Uterine smooth muscle cell (primary cell): ENCODE measurements at places on chromosomes 13 and 19. TPM values are rescaled to one million over a fixed set of nuclear protein-coding genes. Genes with fewer than 3 reads are reported as not detected.

The PSG6 gene
- total RNA-seq = 0.11 TPM in 1 of 2 replicates, not detected in the other

The WDR87 gene
- total RNA-seq = not detected in 2 replicates

The CEACAM3 gene
- not detected in 2 replicates for total RNA-seq

The ZNF345 gene
- total RNA-seq = 2.3 and 2.4 TPM in 2 replicates

The DACT3 gene
- 6.2 and 8.0 TPM in 2 replicates for total RNA-seq

The ZNF471 gene
- 2.3 and 4.4 TPM in 2 replicates for total RNA-seq

The ZNF536 gene
- total RNA-seq = not detected in 2 replicates

The KLK14 gene
- not detected in 2 replicates for total RNA-seq

The UTP14C gene
- total RNA-seq = 14.8 and 20.6 TPM in 2 replicates

The VSTM2B gene
- total RNA-seq = not detected in 2 replicates

The PDCD5 gene
- total RNA-seq = 83.9 and 175 TPM in 2 replicates

The REXO1 gene
- total RNA-seq = 5.6 and 10.8 TPM in 2 replicates

The MTUS2 gene
- 0.11 and 0.12 TPM in 2 replicates for total RNA-seq

The STARD13 gene
- total RNA-seq = 29.1 and 30.3 TPM in 2 replicates

The CCDC106 gene
- total RNA-seq = 2.5 and 8.5 TPM in 2 replicates

The GRK1 gene
- total RNA-seq = 0.11 TPM in 1 of 2 replicates, not detected in the other

The SBSN gene
- 1.7 and 4.5 TPM in 2 replicates for total RNA-seq

The RASAL3 gene
- total RNA-seq = 0.12 TPM in 1 of 2 replicates, not detected in the other

The ATXN8OS gene
- not detected in 2 replicates for total RNA-seq

The CD70 gene
- not detected in 2 replicates for total RNA-seq

The GNA15 gene
- total RNA-seq = 0.11 and 0.50 TPM in 2 replicates

The ZNF792 gene
- total RNA-seq = 3.0 and 5.1 TPM in 2 replicates
